Omental fat pad (tissue), 4 donors: ENCODE measurements at places on chromosomes 5 and 9.
A peak's percentile ranks its signal among the peaks of the same experiment; 100 is the strongest.

DNA sequence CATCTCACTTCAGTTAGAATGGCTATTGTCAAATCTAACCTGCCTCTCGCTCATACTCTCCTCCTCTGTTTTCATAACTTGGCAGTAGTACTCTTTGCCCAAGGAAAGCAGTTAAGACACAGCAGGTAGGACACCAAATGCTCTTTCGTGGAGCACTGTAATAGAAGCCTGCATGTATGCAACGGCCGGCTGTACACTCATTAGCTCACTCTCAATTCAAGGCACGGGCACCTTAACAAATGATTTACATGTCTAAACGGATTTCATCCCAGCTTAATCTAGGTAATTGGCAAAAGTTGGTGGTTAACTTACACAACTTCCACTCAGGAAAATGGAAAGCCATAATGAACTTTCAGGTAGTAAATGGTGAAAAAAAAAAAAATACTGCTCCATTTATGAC lies 14.9 kb downstream of the DEPDC1B start:
- DNase-seq: no peak

GRCh38 chr9:3177936-3178335 lies 334.0 kb upstream of the PUM3 start:
- no peak for DNase-seq

DNA sequence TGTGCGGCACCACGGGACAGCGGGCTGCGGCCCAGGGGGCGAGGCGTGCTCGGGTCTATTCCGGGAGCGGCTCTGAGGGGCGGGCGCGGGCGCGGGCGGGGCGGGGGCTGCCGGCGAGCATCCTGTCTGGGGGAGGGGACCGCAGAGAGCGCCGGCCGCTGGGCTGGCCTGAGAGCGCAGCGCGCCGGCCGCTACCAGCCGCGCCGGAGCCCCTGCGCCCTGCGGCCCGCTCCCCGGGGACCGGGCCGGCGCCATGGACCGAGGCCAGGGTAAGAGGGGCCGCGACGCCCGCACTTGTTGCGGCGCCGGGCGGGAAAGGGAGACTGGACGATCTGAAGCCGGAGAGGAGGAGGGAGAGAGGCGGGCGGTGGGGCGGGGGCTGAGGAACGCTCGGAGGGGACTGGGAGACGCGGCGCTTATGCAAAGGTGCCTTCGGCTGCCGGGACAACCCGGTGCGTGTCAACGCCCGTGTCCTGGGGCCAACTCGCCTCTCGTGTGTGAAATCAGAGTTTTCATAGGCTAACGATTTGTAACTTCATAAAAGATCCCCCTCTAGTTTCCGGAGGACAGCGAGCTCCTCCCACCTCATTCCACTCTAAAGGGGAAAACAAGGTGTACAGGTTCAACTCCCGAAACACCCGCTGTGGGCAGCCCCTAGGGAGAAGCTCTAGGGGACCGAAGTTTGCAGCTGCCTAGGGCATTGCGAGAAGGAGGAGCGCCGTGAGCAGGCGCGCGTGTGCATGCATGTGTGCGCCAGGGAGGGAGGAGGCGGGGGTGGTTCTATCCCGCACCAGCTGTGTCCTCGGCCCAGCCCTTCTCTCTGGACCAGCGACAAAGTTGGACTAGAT lies at the start of gene AFAP1L1:
TSS of gene AFAP1L1 (plus strand) at position 144 of the 848 bp plus-strand sequence. CDS start at position 254, 110 bp downstream.
- DNase-seq: peak; percentile 42

- DNase-seq: no peak
Observed at GRCh38 chr5:140566665-140567064, 2.0 kb downstream of the SLC35A4 start.

DNA sequence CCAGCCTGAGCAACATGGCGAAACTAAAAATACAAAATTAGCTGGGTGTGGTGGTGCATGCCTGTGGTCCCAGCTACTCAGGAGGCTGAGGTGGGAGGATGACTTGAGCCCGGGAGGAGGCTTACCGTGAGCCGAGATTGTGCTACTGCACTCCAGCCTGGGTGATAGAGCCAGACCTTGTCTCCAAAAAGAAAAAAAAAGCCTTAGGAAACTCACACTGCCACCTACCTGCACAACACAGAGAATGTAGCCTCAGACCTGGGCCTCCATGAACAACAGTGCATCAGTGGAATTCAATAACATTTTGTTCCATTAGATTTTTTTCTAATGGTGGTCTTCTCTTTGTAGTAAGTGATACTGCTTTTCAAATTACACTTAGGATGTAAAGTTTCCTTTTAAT lies 63.8 kb upstream of the RARS1 start:
- no peak for DNase-seq

DNA sequence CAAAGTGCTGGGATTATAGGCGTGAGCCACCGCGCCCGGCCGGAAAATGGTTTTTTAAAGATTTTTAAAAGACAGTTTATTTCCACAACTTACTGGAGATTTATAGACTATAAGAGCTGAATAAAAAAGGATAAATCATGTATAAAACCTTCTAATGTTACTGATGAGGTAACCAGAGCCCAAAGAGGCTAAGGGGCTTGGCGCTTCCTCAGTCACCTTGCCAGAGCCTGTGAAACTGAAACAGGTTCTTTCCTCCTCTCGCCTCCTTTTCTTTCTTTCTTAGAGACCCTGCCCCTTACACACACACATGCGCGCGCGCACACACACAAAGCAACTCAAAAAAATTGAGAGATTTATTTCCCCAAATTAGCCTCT lies 69.8 kb downstream of the HSD17B3 start:
- DNase-seq: no peak

DNA sequence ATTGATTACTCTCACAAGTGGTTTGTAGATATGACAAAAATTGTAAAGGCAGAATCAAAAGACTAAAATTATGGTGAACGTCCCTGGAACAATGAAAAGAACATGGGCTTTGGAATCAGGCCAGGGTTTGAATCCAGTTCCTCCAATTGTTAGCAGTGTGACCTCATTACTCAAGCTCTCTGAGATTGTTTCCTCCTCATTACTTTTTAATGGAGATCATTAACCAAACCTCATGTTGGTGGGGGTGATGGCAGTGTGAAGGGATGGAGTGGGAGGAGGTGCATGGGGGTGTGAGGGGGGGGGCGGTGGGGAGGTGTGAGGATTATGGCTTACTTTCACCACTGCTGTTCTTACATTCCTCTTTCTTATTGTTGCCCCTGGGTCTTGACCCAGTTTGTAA lies 44.1 kb upstream of the FOXE1 start:
- no peak for DNase-seq

GRCh38 chr5:76473661-76474060 lies 70.6 kb downstream of the IQGAP2 start:
- no peak for DNase-seq

GRCh38 chr5:62322484-62322883 lies 16.5 kb downstream of the KIF2A start:
- no peak for DNase-seq

GRCh38 chr5:106092455-106092854 lies 1578.3 kb downstream of the EFNA5 start:
- DNase-seq: no peak

DNA sequence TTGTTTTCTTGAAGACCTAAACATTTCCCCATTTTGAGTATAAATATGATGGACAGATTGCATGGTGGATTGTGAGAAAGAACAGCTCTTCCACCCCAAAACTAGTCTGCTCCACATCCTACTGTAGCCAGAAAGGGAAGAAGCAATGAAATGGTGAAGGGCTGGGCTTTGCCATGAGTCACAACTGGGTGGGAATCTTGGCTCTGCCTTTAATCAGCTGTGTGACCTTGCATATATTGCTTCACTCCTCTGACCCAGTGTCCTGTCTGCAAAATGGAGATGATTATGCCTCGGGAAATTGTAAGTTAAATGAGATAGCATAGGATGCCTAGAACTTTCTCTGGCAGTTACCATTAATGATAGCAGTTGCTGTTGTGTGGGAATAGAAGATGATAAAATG lies 101.9 kb downstream of the PDE8B start:
- DNase-seq: no peak

GRCh38 chr5:321230-321725 lies at the start of gene AHRR:
TSS of gene AHRR (plus strand) at chr5:321714. CDS start at chr5:343903, 22,189 bp downstream.
- DNase-seq: no peak

DNA sequence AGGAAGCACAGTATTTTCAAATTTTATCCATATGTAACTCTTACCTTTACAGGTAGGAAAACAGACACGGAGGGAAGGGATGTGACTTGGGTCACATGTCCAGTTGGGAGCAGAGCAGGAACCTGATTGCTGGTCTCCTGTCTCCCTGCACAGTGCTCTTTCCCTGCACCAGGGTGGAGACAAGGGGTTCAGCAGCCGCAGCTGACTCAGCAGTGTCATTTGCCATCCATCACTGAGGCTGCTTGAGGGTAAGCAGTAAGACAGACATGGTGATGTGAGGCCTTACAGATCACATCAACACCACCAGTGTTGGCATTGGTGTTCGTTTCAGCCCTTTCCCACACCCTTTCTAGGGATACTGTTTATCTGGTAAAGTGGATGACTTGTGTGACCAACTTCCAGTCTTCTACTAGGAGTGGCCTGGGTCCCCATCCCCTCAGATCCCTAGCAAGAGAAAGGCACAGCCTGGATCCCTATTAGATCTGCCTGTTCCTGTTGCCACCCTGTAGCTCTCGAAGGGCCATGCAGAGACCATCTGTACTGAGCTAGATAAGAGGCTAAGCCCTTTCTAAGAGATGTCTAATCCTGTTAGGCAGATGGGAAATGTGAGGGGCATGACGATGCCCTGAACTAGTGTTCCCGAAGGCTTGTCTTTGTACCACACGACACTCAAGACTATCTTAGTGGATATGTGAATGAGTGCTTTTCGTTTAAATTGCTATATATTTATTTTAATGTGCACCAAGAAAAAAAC lies 29.1 kb downstream of the FRMPD1 start:
- DNase-seq: no peak

- no peak for DNase-seq
Observed at GRCh38 chr5:100516285-100516684, 18.9 kb upstream of the FAM174A start.

GRCh38 chr9:101562966-101563365 lies 29.3 kb downstream of the RNF20 start:
- no peak for DNase-seq

GRCh38 chr5:99000221-99000620 lies 71.4 kb upstream of the CHD1 start:
- no peak for DNase-seq

DNA sequence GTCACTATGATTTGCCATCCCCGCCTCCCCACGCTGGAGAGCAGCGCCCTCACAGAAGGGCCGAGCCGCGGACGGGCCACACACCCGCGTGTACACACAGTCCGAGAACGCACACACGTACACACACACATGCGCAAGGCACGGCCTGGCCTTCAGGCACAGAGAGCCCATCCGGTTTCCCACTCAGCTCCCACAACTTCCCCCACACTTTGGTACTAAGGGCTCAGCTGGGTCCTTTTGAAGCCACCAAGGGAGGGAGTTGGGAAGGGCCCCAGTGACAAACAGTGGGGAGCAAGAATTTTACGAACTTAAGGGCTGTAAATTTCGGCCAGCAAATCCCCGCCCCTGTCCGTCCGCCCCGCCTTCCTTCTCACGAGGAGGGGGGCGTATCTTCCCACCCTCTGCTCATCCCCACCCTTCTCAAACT lies 133.3 kb upstream of the HAND1 start:
- no peak for DNase-seq

GRCh38 chr5:141567513-141568117 lies 51.2 kb downstream of the DIAPH1 start:
- DNase-seq: no peak

DNA sequence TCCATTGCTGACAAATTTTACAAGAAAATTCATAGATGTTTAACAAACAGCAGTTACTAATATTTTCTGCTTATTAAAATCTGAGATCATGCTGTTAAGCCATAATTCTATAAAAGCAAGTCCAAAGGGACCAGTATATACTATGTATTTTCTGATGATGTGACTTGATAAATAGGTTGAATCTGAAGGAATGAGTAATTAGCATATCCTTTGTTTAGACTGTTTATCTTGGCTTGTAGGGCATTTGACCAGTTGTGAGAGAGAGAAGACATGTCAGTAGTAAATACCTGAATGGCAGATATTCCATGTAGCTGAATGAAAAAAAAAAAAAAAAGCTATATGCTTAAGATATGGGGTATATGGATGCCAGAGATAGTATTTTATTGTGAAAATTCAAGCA lies 14.6 kb downstream of the CPEB4 start:
- DNase-seq: no peak

- no peak for DNase-seq
Observed at GRCh38 chr5:108686676-108687075, 61.0 kb upstream of the FER start.

DNA sequence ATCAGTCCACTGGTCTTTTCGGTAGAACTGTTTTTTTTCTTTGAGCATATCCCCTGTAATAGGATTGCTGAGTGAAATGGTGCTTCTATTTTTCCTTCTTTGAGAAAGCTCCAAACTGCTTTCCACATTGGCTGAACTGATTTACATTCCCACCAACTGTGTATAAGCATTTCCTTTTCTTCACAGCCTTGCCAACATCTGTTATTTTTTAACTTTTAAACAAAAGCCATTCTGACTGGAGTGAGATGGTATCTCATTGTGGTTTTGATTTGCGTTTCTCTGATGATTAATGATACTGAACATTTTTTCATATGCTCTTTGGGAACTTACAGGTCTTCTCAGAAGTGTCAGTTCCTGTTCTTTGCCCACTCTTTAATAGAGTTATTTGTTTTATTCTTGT lies 764.7 kb downstream of the MTRR start:
- DNase-seq: no peak

DNA sequence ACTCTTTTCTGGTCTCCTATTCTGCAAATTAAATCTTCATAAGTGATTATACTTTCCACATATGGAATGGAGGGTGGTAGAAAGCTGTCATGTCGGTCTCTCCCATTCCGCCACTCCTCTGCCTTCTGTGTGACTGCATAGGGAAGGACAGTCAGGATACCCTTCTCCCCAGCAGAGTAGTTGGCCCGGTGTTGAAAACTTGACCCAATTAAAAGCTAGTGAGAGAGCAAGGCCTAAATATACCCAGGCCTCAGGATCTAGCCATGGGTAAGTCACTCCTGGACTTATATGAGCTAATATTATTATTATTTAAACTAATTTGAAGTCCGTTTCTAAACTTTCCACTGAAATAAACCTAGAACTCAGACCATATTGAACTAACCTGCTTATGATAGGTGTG lies 194.8 kb downstream of the TSSK1B start:
- DNase-seq: no peak

- no peak for DNase-seq
Observed at GRCh38 chr5:14782591-14782990, 89.0 kb downstream of the ANKH start.

- no peak for DNase-seq
Observed at GRCh38 chr5:14068136-14068535, 75.0 kb upstream of the TRIO start.

DNA sequence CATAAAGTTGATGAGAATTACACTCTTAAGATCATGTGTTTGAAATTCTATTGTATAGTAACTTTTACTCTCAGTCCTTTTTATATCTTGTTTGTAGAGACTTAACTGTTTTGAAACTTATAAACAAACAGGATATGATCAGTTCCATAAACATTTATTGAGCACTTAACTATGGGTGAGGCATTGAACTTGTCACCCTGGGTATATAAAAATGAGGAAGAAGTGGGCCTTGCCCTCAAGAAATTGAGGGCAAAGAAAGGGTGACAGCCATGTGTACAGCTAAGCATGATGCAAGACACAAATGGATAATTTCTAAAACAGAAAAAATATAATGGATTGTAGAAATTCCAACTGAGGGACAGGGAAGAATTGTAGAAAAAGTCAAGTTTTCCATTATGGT lies 15.7 kb downstream of the UNC13B start:
- no peak for DNase-seq
